ENCODE measurements at places on chromosomes 4 and X.

DNA sequence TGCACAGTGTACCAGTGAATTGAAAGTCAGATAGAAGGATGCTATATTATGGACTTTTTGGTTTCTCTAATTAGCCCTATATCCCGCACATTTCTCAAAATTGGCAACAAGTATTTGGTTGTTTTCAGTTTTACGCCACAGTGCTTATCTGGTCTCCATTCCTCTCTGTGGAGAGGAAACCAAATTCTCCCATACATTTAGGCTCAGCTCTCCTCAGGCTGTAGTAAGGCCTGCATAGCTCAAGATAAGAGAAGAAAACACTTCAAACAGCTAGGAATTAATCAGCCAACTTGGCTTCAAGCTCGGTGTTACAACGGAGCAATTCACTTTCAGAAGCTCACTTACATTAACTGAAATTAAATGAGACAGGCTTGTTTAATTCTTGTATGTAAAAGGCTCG lies 263.2 kb downstream of the PDHA2 start:
- DNase-seq, result no peak

- peak; percentile 32 for DNase-seq
These were observed 28.9 kb downstream of the SYNPO2 start for GRCh38 chr4:118917582-118917981.

- no peak for DNase-seq
These were observed 85.9 kb downstream of the CLDN34 start for GRCh38 chrX:10052906-10053625.

DNA sequence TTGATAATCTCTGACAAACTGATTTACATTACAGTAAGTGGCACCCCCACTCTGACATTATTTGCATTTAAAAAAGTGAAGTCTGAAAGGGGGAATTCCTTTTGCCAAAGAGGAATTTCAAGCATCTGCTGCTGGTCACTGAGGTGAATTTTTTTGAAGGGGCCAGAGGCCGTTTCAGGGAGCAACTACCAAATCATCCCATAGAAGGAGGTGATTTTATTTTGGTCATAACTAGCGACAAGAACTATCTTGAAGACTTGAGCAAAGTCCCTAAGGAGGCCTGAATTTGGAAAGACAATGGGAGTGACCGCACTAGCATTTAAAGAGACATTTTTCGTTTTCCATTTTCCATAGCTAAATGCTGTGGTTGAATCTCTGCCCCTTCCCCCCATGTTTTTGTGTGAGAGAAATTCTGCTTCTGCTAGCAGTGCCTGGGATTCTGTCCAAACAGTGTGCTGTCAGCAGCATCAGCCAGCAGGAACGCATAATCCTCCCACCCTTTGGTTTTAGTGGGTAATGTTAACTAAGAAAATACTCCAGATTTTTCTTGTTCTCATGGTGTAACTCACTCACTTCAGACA lies 110.1 kb upstream of the MED14 start:
- peak; percentile 95 for DNase-seq

GRCh38 chr4:39502019-39502663 lies 25.1 kb downstream of the UGDH start:
- DNase-seq, result peak; percentile 74

DNA sequence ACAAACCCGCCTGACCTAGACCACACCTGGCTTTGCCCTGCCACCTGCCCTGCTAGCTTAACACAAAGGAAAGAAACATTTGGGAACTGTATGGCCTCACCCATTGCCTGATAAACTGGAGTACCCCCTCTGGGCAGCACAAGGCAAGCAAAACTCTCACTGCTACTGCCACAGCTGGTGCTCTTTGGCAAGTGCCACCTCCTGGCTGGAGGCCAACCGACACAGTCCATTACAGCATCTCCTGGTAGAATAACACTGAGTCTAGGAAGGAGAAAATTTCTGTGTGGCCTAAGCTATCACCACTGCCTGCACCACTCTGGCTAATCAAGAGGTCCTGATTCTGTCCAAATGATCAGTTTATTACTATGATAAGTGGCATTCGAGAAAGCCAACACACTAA lies 18.9 kb upstream of the SPANXN3 start:
- DNase-seq, result no peak

DNA sequence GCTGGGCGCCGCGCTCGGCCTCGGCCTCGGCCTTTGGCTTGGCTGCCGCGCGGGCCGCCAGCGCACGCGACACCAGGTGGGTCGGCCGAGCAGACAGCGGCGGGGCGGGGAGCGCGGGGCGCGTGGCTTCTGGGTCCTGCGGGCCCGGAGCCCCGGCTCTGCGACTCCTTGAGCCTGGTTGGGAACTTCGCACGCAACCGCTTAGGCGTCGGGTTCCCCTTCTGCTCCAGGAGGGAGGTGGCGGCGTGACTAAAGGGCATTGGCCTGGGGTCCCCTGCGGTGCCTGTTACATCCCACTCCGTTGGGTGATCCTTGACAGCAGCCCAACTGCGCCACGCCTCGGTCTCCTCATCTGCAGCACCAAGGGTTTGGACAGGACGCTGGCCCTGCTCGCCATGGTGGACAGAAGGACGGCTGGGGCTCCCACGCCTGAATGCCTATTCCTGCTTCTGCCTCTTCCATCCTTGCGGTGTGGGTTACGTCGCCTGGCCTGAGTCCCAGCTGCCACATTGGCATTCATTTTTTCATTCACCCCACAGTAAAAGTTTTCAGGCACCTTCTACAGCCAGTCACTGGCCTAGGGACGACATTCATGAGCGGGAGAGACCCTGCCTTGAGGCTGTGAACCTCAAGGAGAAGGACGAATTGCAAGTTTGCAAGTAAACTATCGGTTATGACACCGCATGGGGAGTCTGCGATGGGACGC lies 631 bp downstream of the EVC start:
- DNase-seq, result peak; percentile 35

DNA sequence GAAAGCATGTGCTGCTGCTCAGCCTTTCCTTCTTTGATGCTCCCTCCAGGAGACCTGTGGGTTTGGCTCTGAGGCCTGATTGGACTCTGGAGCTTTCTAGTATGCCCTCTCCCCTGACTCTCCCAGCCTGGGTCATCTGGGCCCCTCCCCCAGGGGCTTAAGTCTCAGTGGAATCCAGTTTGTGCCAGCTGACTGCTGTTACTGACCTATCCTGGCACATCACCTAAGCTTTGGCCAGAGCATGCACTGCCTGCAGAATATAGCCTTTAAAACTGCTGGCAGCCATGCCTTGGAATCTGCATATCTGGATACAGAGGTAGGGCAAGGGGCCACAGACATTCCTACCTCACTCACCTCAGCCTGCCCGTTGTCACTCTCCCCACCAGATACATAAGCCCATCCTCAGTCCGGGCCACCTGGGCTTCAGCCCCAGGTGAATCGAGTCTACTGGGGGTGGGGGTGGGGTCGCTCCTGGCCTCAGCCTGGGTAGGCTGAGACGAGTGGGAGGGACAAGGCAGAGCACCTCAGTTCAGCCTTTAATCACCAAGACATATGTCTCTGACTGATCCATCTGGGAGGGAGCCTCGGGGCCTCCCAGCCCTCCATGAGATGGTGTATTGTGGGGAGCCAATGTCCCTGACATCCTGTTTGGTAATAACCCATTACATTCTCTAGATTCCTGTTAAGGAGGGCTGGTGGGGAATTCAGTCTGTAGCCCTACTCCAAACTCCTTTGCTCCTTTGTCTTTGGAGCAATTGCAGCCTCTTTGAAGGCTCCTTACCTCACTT lies 61.2 kb downstream of the STARD8 start:
- peak; percentile 61 for DNase-seq

DNA sequence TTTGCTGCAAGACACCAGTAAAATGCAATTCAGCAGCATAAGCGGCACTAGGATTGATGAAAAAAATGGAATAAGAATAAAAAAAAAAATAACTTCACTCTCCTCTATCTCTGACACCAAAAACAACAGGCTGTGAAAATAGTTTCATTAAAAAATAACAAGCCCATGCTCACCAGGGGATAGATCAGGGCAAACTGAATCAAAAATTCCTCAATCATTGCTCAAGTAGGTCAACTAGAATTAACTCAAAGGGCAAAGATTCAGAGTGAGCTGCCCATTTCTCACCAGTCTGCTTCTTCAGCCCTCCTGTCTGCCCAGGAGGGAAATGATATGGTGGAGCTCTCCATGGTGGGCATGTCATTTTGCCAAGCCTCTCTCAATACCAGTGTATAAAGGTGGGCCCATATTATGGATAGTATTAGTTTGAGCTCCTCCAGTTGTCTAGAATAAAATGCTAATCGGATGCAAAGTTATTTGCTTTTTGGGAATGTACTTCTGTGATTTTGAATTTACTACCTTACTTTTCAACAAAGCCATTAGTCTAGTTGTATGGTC lies 153.9 kb downstream of the UNC5C start:
- DNase-seq, result no peak

DNA sequence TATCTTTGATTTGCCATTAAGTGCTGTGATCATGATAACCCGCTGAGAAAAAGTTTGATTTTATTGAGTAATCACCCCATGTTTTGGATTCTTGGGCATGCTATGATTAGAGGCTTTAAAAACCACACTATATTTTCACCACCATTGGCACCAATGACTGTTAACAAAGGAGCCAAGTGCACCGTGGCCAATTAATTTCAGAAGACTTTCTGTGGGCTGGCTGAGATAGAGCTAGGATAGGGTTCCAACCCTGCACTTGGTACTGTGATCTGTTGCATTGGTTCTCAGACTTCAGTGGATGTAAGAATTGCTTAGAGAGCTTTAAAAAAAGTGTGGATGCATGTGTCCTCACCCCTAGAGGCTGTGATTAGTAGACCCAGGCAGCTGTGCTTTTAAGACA lies 32.4 kb downstream of the OCRL start:
- DNase-seq, result no peak

DNA sequence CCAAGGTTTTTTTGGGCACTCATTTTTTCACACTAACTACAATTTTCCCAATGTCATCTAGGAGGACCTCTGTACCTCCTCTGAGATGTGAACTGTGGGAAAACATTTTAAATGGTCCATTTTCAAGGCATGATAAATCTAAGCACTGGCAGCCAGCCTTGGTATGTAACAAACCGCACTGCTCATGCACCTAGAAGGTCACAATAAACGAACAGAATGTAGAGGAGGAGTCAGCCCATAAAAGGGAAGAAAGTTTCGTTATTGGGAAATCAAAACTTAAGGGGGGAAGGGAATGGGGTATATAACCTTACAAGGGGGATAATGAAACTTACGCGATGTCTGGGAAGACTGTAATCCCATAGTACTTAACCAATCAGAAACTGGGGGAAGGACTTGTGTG lies 16.4 kb downstream of the COX18 start:
- DNase-seq, result no peak

DNA sequence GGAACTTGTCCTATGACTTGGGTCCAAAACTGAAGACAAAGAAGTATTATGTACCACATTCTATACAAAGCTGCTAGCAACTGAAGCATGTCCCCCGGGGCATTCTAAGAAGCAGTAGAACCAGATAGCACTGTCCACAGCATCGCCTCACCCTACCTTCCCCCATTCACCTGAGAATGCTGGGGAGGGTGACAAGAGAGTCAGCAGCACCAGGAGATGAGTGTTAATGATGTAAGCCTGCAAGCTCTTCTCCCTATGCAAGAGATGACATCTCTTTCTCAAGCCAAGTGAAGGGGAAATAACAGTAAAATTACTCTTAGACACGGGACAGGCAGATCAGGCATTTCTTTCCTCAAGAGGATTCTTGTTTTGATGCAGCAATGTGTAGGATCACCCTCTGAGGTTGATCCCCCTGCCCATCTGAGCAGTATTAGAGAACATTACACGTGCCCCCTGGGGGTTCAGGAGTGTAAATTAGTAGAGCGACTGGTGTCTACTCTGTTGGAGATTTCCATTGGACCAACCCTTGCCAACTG lies 13.9 kb upstream of the TLR1 start:
- DNase-seq, result no peak

GRCh38 chr4:88230969-88231771 lies 53.2 kb downstream of the PPM1K start:
- DNase-seq, result no peak

- no peak for DNase-seq
These were observed 219.6 kb upstream of the MAOA start for GRCh38 chrX:43436517-43436916.

- no peak for DNase-seq
These were observed 62.9 kb downstream of the RHOXF2B start for GRCh38 chrX:120014354-120015130.

GRCh38 chrX:106802063-106802387 lies 448 bp upstream of the TBC1D8B start:
- no peak for DNase-seq

GRCh38 chr4:84498935-84499623 lies at the start of gene NKX6-1:
NKX6-1 (minus strand) TSS chr4:84499292; CDS start chr4:84498228, 1,064 bp downstream.
- DNase-seq, result peak; percentile 69

DNA sequence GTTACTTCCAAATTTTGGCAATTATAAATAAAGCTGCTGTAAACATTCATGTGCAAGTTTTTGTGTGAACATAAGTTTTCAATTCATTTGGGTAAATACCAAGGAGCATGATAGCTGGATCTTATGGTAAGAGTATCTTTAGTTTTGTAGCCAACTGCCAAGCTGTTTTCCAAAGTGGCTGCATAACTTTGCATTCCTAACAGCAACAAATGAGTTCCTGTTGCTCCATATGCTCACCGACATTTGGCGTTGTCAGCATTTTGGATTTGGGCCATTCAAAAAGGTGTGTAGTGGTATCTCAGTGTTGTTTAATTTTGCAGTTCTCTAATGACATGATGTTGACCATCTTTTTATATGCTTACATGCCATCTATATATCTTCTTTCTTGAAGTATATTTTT lies 208.5 kb downstream of the INPP4B start:
- no peak for DNase-seq

- no peak for DNase-seq
These were observed 9.6 kb downstream of the ODAPH start for GRCh38 chr4:75565481-75565880.

DNA sequence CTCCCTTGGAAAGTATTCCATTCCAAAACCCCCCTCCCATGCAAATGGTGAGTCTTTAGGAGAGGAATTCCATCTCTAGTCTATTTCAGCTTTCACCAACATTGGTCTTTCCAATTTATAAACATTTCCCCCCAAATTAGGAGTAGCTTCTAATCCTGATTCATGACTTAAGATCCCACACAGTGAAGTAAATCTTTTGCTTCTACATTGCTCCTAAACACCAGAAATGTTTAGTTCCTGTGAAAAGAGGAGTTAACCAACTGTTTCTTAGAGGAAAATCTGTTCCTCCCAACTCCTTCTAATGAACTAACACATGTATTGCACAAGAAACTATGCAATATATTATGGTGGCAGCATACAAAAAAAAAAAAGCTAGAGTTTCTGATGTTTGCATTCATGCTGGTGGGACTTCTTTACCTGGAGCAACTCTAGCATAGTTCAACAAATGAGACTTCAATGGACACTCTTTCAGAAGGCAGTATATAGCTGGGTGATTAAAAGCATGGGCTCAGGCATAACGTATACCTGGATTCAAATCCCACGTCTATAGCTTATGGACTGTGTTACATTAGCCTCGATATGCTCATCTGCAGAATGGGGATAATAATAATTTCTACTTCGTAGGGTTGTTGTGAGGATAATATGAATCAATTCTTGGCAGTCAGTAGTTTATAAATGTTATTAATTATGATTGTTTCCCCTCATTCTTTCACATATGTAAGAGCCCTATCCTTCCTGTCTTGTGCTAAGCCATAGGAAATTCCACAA lies 131.6 kb upstream of the TMEM164 start:
- no peak for DNase-seq
